ENCODE measurements at places on chromosomes 5 and 9.

GRCh38 chr5:178461004-178461730 lies 129.0 kb downstream of the COL23A1 start:
- DNase-seq, result no peak

- DNase-seq, result peak; percentile 6
These were observed 662.1 kb upstream of the FTMT start for GRCh38 chr5:121189342-121190305.

DNA sequence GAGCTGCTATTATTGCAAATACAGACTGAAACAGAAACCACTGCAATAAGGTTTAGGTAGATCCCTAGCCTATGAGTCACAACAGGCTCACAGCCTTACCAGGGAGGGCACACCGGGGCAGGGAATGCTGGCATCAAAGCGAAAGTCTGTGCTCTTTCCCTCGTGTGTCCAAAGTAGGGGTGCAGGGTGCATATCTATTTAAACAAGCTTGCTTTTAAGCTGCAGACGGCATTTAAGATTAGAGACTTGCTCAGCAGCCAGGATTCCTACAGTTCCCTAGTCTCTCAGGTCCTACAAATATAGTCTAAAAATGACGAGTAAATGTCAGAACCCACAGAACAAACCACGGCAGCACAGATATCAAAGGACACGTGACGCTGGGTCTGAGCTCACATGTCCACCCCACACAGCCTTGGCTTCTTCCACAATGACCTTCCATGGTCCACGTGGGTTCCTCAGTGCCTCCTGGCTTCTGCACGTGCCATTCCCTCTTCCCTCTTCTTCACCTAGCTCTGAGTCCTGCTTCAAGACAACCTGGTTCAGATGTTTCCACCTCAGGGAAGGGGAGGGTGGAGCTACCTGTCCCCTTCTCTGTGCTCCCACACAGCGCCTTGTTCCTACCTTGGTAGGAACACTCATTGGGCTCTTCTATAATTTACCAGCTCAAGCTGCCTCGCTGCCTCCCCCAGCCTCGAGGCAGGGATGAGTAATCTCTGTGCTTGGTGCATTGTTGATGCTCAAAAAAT lies 193.2 kb downstream of the MAPKAP1 start:
- DNase-seq, result peak; percentile 66

GRCh38 chr5:113680534-113680933 lies 167.0 kb downstream of the YTHDC2 start:
- DNase-seq, result no peak

DNA sequence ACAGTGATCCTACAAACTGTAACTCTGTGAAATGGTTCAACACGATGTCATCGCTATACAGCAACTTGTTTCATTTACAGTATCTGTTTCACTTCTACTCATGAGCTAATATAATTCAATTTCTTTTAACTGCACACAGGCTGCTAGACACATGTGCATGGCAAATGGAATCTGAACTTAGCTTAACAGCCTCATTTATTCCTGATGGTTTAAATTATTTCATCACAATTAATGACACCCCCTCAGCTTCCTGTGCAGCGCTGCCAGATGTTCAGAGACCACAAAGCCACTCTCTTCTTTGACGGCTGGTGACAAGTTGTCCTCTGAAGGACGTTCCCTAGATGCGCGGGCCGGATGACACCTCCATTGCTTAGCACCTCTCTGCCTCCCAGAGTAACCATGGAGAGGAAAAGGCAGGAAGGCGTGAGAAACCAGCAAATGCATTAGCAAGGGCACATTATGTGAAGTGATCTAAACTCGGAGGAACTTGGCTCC lies 191.1 kb downstream of the BNC2 start:
- DNase-seq, result no peak

DNA sequence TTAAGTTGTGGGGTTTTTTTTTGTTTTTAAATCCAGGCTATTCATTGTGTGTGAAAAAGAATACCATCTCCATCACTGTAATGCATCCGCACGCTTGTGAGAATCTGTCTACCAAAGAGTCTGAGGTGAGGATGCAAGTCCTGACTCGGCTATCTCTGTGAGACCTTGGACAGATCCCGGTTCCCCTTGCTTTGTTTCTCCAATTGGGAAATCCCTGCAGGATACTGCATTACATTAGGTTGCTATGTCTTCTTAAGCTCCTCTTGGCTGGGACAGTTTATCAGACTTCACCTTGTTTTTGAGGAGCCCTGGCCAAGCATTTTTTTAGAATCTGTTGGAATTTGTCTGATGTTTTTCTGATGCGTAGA lies 46.8 kb downstream of the GALNT10 start:
- DNase-seq, result peak; percentile 15

DNA sequence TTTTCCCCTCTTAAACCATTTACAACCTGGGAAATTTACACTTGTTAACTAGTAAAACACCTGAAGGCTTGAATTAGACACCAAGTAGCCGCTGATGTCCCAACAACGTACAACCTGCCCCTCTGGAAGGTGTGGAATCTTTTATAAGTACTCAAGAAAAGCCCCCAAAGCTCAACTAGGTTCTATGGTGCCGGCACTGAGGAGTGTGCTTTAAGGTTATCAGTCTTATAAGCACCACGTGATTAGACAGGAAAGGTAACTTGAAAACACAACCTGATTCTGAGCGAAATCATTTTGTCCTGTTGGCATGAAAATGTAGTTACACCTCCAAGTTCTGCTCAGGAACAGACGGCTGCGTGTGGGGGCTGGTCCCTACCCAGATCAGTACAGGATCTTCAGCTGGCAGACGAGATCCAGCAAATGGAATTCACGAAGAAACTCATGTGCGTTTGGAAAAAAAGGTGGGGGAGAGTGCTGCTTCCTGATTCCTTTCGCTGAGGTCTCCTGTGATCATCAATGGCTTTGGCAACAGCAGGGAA lies 195.5 kb downstream of the MEF2C start:
- no peak for DNase-seq

DNA sequence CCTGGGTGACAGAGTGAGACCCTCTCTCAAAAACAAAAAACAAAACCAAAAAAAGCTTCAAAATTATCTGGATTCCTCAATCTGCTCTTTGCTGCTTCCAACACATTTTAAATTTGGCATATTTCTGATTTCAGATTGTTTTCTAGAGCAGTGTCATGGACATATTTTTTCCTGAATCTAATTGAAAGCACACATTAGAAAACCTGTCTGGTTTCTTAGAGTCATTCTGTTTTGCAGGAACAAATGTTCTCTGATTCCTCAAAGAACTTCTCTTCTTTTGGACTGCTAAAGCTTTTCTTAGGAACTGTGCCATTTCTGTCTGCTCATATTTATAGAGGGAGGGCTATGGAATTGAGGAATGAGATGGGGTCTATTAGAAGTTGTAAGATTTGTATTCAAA lies 81.6 kb downstream of the RAI14 start:
- no peak for DNase-seq

GRCh38 chr9:25472681-25473080 lies 205.6 kb downstream of the TUSC1 start:
- DNase-seq, result no peak

DNA sequence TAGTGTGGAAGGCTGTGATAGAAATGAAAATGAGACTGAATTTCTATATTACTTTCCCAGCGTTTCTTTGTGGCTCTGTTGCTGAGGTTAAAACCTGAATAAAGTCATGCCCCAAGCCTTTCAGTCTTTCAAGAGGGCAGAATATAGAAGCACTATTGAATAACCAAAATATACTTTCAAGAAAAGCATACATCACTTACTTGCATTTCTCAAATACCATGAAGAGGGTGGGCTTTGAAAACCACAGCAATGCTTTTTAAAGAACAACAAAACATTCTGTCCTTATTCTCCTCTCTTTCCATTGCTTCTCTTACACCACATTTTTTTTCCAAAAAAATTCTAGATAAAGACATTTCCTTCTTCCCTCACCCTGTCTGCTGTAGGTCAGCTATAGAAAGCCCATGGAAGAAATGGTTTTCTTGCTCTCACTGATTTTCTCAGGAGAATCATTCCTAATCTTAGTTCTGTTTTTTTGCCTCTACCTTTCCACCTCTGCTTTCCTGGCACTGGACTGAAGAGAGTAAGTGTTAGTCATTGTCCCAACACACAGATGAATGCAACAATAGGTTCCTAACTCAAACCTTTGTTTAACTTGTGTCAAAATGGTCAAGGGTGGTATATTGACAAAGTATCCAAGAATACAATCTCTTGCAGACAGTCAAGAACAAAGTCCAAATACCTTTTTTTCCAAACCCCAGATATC lies 51.6 kb downstream of the NUDT12 start:
- no peak for DNase-seq

DNA sequence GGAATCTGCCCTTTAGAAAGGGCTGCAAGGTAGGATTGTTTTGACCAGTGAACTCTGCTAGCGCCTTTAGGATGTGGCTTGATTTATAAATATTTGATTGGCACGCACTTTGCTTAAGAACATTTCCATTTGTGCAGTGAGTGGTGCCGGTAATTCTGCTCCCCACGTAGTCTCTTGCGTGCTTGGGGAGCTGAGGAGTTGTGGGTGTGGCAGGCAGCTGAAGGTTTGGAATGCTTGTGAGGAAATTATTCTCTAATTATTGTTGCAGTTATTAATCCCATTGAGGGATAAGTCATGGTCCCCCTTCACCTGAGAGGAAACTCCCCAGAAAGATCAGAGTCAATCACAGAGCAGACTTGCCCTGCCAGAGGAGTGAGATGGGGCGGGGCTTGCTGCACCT lies 76.7 kb downstream of the FGF1 start:
- no peak for DNase-seq

DNA sequence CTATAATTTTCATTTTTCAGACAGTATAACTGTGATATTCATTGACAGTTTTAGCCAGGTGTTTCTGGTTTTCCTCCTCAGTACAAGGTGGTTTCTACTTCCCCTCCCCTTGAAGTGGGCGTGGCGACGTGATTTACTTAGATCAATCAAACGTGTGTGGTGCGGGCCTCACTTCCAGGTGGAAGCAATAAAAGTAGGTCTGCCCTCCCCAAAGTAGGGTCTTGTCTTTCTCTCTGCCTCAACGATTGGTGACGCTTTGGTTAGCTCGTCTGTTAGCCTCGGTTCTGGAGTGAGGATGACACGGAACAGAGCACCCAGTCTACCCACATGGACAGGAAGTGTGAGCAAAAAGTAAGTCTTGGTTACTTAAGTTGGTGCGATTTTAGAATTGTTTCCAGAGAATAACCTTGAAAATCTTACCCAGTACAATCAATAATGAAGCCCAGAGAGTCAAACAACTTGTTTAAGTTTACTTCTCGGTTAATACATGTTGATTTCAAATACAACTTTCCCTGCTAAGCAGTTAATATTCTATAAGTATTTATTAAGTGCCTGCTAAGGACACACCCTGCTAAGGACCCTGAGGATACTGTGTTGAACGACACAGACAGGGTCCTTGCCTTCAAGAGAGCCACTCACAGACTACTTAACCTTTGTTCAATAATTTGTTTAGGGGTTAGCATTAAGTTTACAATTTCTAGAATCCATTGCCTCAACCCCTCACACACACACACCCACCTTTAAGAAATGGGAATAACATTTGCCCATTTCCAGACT lies 48.4 kb downstream of the COX7C start:
- no peak for DNase-seq

GRCh38 chr9:72022841-72023240 lies 37.6 kb downstream of the C9orf57 start:
- peak; percentile 39 for DNase-seq

DNA sequence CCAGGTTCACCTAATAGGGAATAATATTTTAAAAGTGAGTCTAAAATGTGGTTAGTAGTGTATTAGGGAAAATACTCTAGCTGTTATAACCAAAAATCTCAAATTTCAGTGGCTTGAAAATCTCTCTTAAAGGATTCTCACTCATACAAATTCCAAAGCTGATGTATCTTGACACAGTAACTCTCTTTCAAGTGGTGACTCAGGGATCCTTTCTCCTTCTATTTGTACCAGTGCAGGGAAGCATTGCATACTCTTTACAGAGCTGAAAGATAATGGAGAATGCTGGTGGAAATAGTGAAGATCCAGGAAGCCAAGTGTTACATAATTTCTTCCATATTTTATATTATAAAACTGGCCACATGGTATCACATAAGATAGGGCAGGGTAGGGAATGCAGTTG lies 560.2 kb upstream of the CDH9 start:
- no peak for DNase-seq

DNA sequence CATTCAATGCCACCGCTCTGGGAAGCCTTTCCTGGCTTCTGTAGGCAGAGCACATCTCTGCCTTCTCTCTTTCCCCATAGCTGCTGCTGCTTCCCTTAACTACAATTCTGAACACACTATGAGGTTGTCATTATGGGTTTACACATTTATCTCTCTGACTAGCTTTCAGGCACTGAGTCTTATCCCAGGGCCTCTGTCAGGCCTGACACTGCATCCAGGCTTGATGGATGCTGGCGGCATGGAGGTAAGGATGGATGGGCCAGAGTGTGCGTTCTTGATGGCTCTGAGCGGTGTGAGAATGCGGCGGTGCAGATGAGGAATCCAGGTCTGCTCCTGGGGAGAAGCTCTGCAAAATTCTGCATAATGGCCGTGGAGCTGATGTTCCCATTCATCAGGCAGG lies 6.3 kb downstream of the KCNIP1 start:
- DNase-seq, result no peak

Measured in common myeloid progenitor, CD34-positive (primary cell).